PC-9 (cell line): ENCODE measurements at places on chromosomes 12 and 14.
A peak's percentile ranks its signal among the peaks of the same experiment; 100 is the strongest.

DNA sequence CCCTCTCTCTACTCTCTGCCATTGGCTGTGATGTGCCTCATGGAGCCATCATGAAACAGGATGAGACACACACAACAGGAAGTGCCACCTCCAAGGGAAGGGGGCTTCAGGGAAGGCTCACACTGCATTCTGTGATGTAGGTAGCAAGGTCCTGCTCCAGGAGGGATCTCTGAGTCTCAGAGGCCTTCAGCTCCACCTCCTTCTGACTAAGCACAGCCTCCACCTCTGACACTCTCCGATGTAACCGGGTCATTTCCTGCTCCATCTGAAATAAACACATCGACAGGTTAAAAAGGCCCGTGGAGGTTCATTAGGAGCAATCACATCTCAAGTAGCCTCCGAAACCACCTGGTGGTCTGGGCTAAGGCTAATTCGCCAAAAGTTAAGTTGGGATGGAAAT lies 93.3 kb downstream of the CIT start:
- DNase-seq = no peak

- DNase-seq = no peak
These were observed 18.6 kb downstream of the JAG2 start for GRCh38 chr14:105150026-105150367.

- DNase-seq = no peak
These were observed 506 bp downstream of the ESRRB start for GRCh38 chr14:76376409-76376877.

GRCh38 chr14:97058074-97058467 lies 260.9 kb downstream of the VRK1 start:
- no peak for DNase-seq

DNA sequence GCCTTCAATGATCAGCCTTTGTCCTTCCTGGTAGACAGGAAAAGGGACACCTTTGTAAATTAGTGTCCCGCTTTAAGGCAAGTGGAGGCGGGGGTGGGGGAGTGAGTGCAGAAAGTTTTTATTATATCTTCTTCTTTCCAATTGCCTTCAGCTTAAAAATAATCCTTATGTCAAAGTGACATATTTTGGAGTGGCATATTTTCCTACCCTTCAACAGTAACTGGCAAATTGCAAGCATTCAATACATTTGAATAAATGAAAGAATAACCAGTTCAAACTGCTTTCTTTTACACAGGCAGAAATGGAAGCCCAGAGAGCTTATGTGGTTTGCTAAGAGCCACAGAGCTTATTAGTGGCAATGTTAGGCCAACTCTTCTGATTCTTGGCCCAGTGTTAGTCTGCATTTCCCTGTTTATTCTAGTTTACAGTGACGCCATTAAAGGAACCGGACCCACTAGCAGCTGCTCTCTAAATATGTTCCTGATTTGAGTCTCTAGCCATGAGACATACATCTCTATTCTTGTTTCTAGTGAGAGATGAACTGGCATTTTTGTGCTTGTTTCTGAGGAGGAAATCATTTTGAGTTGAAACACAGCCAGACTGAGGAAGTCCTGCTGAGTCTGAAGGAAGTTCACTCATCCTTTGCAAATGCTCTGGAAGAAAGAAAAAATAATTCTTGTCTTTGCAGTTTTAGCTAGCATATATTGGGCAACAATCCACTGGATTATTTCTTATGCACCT lies 468.7 kb downstream of the NOVA1 start:
- no peak for DNase-seq

GRCh38 chr12:129530984-129531383 lies 372.8 kb downstream of the TMEM132D start:
- DNase-seq = peak; percentile 0

GRCh38 chr12:121038861-121039668 lies at the start of gene OASL:
Gene OASL (minus strand): TSS chr12:121039246. CDS start chr12:121038971, 275 bp downstream.
- peak; percentile 77 for DNase-seq

DNA sequence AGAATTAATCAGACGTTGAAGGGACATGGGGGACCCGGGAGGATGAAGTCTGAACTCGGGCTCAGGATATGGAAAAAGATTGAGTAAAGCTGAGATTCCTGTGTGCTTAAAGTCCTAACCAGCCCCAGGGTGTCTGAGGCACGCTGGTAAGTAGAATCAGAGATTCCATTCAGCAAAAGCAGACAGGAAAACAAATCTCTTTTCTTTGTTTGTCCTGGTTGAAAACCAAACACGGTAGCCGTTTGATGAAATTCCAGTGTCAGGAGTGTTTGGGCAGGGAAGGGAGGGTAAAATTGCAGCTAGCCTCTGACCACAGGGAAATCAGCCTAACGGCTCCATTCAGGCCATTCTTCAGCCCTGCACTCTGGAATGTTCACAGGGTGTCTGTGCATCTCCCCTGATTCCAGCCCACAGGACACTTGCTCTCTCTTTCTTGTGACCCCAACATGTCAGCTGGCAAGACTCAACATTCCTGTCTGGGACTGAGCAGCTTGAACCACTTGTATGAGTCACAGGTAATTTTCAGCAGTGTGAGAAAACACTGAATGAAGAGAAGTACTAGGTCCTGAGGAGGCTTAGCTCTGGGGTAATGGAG lies 31.0 kb downstream of the NINJ2 start:
- DNase-seq = peak; percentile 77

DNA sequence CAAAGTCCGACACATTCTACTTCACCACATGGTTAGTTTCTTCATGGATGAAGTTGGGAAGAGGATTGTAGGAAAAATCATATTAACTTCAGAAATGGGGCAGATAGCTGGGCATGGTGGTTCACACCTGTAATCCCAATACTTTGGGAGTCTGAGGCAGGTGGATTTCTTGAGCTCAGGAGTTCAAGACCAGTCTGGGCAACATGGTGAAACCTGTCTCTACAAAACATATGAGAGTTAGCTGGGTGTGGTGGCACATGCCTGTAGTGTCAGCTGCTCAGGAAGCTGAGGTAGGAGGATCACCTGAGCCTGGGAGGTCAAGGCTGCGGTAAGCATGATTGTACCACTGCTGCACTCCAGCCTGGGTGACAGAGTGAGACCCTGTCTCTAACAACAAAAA lies 49.5 kb upstream of the PCED1B start:
- DNase-seq = no peak

- no peak for DNase-seq
These were observed 6.8 kb upstream of the KANSL2 start for GRCh38 chr12:48688836-48689235.

- DNase-seq = no peak
These were observed 46.3 kb downstream of the PHETA1 start for GRCh38 chr12:111322336-111323250.

- peak; percentile 41 for DNase-seq
These were observed 13.9 kb upstream of the TCP11L2 start for GRCh38 chr12:106288494-106289195.

DNA sequence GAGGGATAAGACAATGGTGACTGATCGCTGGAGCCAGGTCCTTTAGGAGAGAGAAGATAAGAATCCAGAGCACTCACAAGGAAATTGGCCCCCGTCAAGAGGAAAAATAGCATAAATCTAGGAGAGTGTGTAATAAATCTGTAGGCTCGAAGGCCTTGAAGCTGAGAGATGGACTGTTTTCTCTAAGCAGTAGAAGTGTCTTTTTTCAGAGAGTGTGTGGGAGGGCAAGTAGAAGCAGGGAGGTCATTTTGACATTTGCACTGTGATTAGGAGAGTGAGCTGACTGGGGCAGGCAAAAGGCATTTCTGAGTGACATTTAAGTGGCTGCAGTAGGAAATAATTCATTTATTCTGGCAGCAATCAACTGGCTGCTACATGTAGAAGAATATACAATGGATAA lies 78.0 kb upstream of the DDHD1 start:
- DNase-seq = no peak

DNA sequence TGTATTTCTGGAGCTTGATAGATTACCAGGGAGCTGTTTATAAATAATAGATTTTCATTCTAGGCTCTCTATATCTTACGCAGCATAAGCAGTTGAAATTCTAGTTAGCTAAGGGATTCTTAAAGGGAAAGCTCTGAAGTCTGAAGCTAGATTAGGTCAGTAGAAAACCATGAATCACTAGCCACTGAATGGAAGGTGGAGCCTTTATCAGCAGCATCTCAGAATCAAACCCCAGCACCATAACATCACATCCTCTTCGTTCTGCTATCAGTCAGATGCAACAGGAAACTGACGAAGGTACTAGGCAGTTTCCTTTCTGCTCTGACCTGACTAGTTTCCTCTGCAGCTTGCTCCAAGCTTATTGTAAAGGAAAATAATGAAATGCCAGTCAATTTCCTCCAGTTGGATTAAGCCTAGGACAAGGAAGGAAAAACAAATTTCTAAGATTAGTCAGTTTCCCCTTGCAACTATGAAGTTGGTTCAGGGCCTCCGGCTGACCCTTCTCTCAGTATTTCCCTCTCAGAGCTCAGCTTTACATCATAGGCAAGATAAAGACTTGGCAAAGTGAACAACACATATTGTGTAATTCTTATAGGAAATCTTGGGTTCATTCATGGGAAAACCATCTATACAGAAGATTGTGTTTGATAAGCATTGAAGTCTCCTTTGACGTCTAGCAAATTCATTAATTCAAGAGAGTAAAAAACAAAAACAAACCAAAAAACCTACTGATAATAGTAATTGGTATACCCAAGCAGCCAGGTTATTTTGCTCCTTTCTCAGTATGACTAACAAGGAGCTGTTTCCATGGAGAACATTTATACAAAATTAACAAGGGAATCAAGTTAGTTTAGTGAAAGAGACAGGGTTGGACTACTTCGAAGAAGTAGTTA lies 43.4 kb upstream of the CFAP54 start:
- DNase-seq = peak; percentile 40

DNA sequence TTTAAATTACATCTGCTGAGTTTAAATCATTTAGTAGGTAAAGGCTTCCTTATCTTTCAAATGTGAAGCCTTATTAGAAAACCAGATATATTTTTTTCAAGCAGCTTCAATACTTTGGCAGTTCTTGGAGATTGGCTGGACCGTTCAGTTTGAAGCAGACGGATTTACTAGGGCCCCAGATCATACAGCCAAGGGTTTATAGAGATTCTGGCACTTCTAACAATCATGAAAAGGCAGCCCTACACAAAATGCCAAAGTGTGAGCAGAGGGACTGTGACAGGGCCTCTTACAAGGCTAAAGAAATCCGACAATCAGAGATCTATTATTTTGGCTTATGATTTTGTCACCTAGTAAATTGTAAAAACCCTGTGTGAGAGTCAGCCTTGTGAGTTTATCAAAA lies 162.8 kb upstream of the SLC38A2 start:
- no peak for DNase-seq

DNA sequence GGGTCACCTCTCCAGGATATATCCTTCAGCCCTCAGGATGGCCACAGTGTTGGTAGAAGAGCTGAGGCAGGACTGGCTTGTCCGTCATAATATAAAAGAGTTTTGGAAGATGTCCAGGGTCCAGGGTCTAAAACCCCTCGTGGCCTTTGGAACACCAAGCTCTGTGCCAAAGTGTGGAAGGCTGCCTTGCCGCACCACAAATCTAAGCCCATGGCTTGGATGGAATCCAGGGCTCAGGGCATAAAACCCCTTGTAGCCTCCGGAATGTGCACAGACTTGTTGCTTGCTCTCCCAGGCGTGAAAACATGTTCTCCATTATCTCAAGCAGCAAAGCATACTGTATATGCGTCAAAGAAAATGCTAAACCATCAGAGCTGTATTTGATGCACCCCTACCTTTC lies 46.7 kb downstream of the TNFAIP2 start:
- no peak for DNase-seq
